ENCODE measurements at places on chromosomes 11 and 22.

- no peak for DNase-seq
Observed at GRCh38 chr11:76801225-76801624, 18.1 kb downstream of the TSKU start.

DNA sequence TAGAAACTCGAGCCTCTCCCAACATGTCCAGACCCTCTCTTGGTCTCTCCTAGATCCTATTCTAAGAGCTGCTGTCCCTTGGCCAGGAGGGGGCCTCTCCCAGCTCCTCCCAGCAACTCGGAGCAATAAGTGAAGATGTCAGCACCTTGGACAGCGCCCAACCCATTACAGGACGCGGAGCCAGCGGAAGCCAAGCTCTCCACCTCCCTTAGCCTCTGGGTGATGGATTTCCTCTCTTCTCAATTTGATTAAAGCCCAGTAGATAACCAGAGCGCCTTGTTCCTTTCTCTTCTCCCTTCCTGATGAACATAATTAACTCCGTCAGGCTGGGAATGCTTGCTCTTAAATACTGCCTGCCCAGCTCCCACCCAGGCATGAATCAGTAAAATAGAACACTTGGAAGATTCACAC is 26.2 kb upstream of the TPBGL start:
- DNase-seq, result peak; percentile 38

GRCh38 chr22:21657360-21658032 is 8.3 kb upstream of the PPIL2 start:
- DNase-seq, result peak; percentile 48

GRCh38 chr11:102553835-102554282 is 23.3 kb upstream of the MMP7 start:
- DNase-seq, result no peak

- no peak for DNase-seq
Observed at GRCh38 chr22:37639070-37639760, at the start of gene SH3BP1. SH3BP1 (plus strand) TSS chr22:37639669; CDS start chr22:37639788, 119 bp downstream.
